Neural progenitor cell (in vitro differentiated cells): ENCODE measurements at places on chromosomes 5 and 9. TPM values are rescaled to one million over a fixed set of nuclear protein-coding genes. Genes with fewer than 3 reads are reported as not detected.

GRCh38 chr9:78725503-78725902 lies 428.6 kb downstream of the PSAT1 start:
- H3K27me3 ChIP-seq: no peaks in the 10 kb centered on the region
- H3K27ac ChIP-seq: no peak overlapping the region
- H3K4me3 ChIP-seq: no peak overlapping the region
- DNase-seq: no peak
- H3K36me3 ChIP-seq: peaks cover 7% of the 10 kb centered on the region

GRCh38 chr9:105291422-105291859 lies 47.0 kb downstream of the SLC44A1 start:
- DNase-seq: no peak
- H3K36me3 ChIP-seq: no peaks in the 10 kb centered on the region
- H3K4me1 ChIP-seq: peaks cover 44% of the 10 kb centered on the region
- H3K27me3 ChIP-seq: no peaks in the 10 kb centered on the region

- H3K36me3 ChIP-seq: no peaks in the 10 kb centered on the region
- H3K27ac ChIP-seq: no peak overlapping the region
- DNase-seq: no peak
- H3K4me1 ChIP-seq: no peaks in the 10 kb centered on the region
- H3K27me3 ChIP-seq: no peaks in the 10 kb centered on the region
Measured at GRCh38 chr9:104025945-104026344, 68.2 kb upstream of the SMC2 start.

GRCh38 chr5:150500328-150500841 lies 7.5 kb upstream of the NDST1 start:
- H3K4me1 ChIP-seq: peaks cover 57% of the 10 kb centered on the region
- no peaks in the 10 kb centered on the region for H3K36me3 ChIP-seq
- DNase-seq: no peak
- H3K4me3 ChIP-seq: no peak overlapping the region
- H3K27ac ChIP-seq: no peak overlapping the region

DNA sequence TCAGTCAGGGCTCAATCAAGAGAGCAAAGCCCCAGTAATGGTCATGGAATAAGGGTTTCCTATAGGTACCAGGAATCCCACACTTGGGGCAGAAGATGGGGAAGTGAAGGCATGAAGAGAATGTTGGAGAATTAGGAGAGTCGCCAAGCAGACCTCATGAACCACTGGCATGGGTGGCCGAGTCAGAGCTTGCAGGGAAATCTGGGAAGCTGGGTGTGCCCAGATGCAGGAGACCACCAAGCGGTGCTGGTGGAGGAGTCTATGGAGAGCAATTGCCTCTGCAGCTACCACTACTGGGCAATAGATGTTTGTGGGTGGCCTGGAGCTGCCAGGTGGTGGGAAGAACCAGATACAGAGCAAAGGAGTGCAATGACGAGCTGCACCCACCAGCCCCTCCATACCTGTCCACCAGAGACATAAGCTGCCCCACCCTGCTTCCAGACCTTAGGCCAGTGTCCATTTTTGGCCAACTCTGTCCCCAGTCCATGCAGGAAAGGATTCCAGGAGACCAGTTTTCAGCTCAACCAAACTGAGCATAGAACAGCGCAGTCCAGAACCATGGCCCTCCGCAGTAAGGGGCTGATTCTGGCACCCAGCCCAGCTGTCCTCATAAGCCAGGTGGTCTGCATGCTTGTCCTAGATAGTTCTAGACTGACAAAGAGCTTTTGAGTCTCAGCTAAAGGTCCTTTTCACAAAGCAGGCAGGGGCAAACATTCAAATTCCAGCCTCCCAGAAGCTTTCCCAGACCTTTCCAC lies 323.9 kb downstream of the GADD45G start:
- no peak for DNase-seq
- H3K4me3 ChIP-seq: no peak overlapping the region
- no peaks in the 10 kb centered on the region for H3K4me1 ChIP-seq

- H3K27ac ChIP-seq: no peak overlapping the region
- H3K36me3 ChIP-seq: no peaks in the 10 kb centered on the region
- no peak for DNase-seq
- no peak overlapping the region for H3K4me3 ChIP-seq
- no peaks in the 10 kb centered on the region for H3K27me3 ChIP-seq
Measured at GRCh38 chr9:81374459-81375186, 314.7 kb downstream of the TLE1 start.

- H3K36me3 ChIP-seq: no peaks in the 10 kb centered on the region
- no peaks in the 10 kb centered on the region for H3K27me3 ChIP-seq
- DNase-seq: no peak
- H3K4me1 ChIP-seq: no peaks in the 10 kb centered on the region
- no peak overlapping the region for H3K4me3 ChIP-seq
Measured at GRCh38 chr9:93398471-93398870, 53.0 kb upstream of the FAM120A start.

DNA sequence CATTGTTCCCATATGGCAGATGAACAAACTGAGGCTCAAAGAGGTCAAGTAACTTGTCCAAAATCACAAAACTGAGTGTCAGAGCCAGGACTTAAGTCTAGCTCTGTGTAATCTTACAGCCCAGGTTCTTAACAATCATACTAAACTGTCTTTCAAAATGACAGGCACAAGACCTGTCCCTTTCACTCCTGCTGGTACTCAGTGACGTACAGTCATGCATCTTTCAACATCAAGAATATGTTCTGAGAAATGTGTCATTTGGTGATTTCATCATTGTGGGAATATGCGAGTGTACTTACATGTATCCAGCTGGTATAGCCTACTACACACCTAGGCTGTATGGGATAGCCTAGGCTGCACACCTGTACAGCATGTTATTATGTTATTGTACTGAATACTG lies 646.8 kb upstream of the WWC1 start:
- H3K27ac ChIP-seq: no peak overlapping the region
- DNase-seq: no peak
- no peaks in the 10 kb centered on the region for H3K27me3 ChIP-seq
- H3K4me3 ChIP-seq: no peak overlapping the region
- no peaks in the 10 kb centered on the region for H3K4me1 ChIP-seq

DNA sequence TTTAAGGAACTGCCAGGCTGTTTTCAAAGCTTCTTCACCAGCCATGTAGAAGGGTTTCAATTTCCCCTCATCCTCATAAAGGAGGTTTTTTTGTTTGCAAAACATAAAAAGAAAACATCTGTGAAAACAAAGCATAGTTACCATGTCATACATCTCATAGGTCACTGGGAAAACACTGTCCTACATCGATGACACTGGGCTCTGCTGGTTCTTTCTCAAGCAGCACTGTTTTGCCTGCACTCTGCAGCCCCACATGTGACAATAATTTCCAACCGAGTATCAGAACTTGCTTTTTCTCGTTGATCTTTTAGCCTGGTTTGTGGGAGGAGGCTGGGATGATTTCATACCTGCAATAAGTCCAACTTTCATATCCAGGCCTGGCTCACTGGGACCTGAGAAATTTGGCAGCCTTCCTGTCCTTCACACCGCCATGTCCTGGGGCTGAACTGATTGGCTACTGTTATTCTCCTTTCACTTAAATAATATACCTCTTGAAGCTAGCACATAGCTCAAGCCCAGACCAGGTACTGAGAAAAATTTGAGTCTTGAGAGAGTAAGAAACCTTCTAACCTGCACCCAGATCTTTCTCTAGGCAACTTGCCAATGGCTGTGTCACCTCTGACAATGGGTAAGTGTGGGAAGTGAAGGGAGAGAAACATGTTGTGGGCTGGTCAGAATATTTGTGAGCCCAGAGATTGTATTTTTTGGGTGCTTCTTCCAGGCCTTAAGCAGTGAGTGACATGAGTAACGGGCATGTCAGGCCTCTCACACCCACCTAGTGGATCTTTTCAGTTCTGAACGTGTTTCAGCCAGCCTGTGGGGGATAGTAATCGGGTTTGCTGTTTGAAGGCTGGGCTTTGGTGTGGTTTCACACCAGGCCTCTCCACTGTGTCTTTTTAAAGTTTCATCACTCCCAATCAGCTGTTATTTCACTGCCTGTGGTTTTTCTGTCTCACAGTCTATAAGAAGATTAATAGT lies 502.8 kb downstream of the NTRK2 start:
- no peak for DNase-seq
- H3K27me3 ChIP-seq: no peaks in the 10 kb centered on the region
- no peak overlapping the region for H3K27ac ChIP-seq
- no peak overlapping the region for H3K4me3 ChIP-seq
- no peaks in the 10 kb centered on the region for H3K36me3 ChIP-seq
- no peaks in the 10 kb centered on the region for H3K4me1 ChIP-seq

DNA sequence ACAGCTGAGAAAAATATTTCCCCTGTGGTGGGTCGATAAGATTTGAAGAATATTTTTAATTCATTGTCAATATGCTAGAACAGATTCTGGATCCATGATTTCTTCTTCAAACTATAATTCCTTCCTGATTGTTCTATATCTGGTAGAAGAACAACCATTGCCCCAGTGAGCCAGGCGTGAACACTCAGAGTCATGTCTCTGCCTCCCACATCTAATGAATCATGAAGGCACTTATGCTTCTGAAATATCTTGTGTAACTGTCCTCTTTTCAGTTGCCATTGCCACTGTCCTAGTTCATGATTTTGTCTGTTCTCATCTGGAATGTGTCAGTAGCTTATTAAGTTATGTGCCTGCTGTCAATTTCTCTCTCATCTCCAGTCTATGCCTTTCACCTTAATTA lies 40.0 kb downstream of the GABRG2 start:
- H3K4me3 ChIP-seq: no peak overlapping the region
- no peak overlapping the region for H3K27ac ChIP-seq
- H3K36me3 ChIP-seq: no peaks in the 10 kb centered on the region
- DNase-seq: no peak
- H3K27me3 ChIP-seq: no peaks in the 10 kb centered on the region
- no peaks in the 10 kb centered on the region for H3K4me1 ChIP-seq

DNA sequence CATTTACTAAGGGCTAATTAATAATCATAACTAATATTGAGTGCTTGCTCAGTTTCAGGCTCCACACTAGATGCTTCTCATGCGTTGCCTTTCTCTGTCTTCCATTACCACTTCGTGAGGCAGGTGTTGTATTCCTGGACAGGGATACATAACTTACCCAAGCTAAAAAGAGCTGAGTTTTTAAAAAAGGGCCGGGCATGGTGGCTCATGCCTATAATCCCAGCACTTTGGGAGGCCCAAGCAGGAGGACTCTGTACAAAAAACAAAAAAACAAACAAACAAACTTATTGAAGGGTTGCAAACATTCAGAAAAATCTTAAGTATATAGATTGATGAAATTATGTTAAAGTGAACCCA lies 12.1 kb upstream of the ANKRD33B start:
- no peak for DNase-seq
- no peaks in the 10 kb centered on the region for H3K27me3 ChIP-seq
- H3K4me1 ChIP-seq: peaks cover 13% of the 10 kb centered on the region
- H3K4me3 ChIP-seq: no peak overlapping the region
- no peaks in the 10 kb centered on the region for H3K36me3 ChIP-seq
- H3K27ac ChIP-seq: peak overlapping the region; percentile 89

DNA sequence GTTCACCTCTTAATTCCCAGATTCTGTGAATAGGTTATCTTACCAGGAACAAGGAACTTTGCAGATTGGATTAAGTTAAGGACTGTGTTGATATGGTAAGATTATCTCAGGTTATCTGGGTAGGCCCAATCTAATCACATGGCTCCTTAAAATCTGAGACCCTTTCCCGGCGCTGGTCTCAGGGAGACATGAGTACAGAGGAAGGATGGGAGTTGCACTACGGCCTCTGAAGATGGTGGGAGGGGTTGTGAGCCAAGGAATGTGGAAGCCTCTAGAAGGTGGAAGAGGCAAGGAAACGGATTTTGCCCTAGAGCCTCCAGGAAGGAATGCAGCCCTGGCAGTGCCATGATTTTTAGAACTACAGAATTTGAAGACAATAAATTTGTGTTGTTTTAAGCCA lies 95.1 kb downstream of the AK8 start:
- peaks cover 39% of the 10 kb centered on the region for H3K27me3 ChIP-seq
- DNase-seq: no peak
- H3K27ac ChIP-seq: no peak overlapping the region
- H3K4me3 ChIP-seq: no peak overlapping the region
- no peaks in the 10 kb centered on the region for H3K36me3 ChIP-seq
- no peaks in the 10 kb centered on the region for H3K4me1 ChIP-seq

GRCh38 chr9:134895567-134895907 lies 14.9 kb downstream of the FCN2 start:
- H3K27ac ChIP-seq: no peak overlapping the region
- no peak overlapping the region for H3K4me3 ChIP-seq
- no peaks in the 10 kb centered on the region for H3K4me1 ChIP-seq
- H3K27me3 ChIP-seq: no peaks in the 10 kb centered on the region

- peaks cover 5% of the 10 kb centered on the region for H3K4me1 ChIP-seq
- no peak for DNase-seq
- no peaks in the 10 kb centered on the region for H3K36me3 ChIP-seq
- no peak overlapping the region for H3K4me3 ChIP-seq
- H3K27me3 ChIP-seq: no peaks in the 10 kb centered on the region
- no peak overlapping the region for H3K27ac ChIP-seq
Measured at GRCh38 chr9:99309141-99309939, 87.3 kb downstream of the SEC61B start.

GRCh38 chr5:57911438-57911837 lies 428.8 kb upstream of the ACTBL2 start:
- H3K27me3 ChIP-seq: no peaks in the 10 kb centered on the region
- no peaks in the 10 kb centered on the region for H3K36me3 ChIP-seq
- H3K4me1 ChIP-seq: no peaks in the 10 kb centered on the region
- no peak for DNase-seq
- no peak overlapping the region for H3K27ac ChIP-seq
- H3K4me3 ChIP-seq: no peak overlapping the region

DNA sequence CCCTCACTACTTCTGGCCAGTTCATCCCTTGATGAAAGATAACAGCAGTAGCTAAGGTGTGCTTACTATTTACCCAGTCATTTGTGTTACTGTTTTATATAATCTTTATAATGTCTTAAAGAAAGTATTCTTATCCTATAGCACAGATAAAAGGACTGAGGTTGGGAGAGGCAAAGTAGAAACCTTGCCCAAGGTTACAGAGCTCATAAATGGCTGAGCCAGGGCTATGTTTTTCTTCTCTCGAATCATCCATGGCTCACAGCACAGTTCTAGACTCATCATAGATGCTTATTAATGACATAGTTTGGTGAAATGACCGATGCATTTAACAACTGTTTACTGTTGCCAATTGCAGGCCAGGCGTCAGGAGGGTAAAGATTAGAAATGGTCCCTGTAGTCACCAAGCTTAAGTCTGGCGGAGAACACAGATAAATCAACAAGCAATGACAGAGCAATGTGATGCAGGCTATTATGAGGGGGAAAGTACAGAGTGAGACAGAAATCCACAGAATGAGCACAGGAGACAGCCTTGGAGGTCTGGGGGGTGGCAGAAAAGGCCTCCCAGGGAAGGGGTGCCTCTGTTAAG lies 65.6 kb upstream of the ZNF622 start:
- H3K4me1 ChIP-seq: no peaks in the 10 kb centered on the region
- no peak for DNase-seq
- no peaks in the 10 kb centered on the region for H3K27me3 ChIP-seq

Gene AGXT2
- not detected in 2 replicates for total RNA-seq

Gene ANGPTL2
- total RNA-seq: 7.6 and 9.4 TPM in 2 replicates

Gene CD72
- 0.56 and 1.4 TPM in 2 replicates for total RNA-seq

Gene C9orf50
- total RNA-seq: not detected in 2 replicates

Gene ZFP2
- 6.8 and 14.5 TPM in 2 replicates for total RNA-seq

Gene SLC6A19
- total RNA-seq: not detected in 2 replicates

Gene BAG1
- total RNA-seq: 44.3 and 49.2 TPM in 2 replicates

Gene PCDHB16
- total RNA-seq: 4.0 and 4.5 TPM in 2 replicates

Gene C7
- total RNA-seq: not detected in 2 replicates

Gene ZDHHC11
- 0.92 and 9.5 TPM in 2 replicates for total RNA-seq

Gene CD14
- total RNA-seq: not detected in 2 replicates

Gene PTGES
- 2.3 and 2.9 TPM in 2 replicates for total RNA-seq

Gene MORN5
- total RNA-seq: 1.7 and 3.7 TPM in 2 replicates

Gene EFCAB9
- not detected in 2 replicates for total RNA-seq
